IMR-90 (cell line): ENCODE measurements at places on chromosomes 6 and 20. TPM values are rescaled to one million over a fixed set of nuclear protein-coding genes. Genes with fewer than 3 reads are reported as not detected.
A peak's percentile ranks its signal among the peaks of the same experiment; 100 is the strongest.

GRCh38 chr6:29708432-29709179 is 14.6 kb upstream of the HLA-F start:
- DNase-seq: no peak

DNA sequence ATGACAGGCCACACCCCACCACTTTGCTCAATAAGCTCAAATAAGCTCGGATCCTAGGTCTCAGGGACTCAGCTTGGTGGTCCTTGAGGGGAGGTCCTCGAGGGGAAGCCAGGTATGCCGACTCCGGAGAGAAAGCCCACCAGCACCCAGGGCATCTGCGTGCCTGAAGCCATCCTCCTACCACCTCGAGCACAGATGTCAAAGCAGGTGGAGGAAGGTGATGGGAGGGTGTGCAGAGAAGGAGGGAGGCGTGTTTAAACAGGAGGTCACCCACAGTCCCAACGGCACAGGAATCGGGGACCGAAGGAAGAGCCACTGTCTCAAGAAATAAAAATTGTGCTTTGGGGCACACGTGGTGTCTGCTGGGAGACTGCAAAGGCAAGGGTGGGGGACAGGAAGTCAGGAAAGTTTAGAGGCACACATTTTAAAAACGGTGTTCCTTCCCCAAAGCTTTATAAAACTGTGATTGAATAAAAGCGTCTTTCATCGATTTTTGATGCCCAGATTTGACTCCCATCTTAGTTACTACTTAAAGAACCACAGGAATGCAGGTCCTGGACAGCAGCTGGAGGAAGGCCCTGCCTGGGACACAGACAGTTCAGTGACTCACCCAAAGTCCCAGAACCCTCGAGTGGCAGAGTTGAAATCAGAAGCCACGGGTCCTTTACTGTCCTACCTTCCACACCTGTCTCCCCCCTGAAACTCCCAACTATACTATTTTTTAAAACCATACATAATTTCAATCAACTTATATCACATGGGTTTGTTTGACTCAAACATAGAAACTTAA is 221.0 kb upstream of the PDE10A start:
- peak; percentile 59 for DNase-seq

GRCh38 chr6:11437824-11438459 is 99.6 kb upstream of the TMEM170B start:
- DNase-seq: no peak

GRCh38 chr20:32991383-32991782 is 12.8 kb downstream of the SUN5 start:
- DNase-seq: no peak

DNA sequence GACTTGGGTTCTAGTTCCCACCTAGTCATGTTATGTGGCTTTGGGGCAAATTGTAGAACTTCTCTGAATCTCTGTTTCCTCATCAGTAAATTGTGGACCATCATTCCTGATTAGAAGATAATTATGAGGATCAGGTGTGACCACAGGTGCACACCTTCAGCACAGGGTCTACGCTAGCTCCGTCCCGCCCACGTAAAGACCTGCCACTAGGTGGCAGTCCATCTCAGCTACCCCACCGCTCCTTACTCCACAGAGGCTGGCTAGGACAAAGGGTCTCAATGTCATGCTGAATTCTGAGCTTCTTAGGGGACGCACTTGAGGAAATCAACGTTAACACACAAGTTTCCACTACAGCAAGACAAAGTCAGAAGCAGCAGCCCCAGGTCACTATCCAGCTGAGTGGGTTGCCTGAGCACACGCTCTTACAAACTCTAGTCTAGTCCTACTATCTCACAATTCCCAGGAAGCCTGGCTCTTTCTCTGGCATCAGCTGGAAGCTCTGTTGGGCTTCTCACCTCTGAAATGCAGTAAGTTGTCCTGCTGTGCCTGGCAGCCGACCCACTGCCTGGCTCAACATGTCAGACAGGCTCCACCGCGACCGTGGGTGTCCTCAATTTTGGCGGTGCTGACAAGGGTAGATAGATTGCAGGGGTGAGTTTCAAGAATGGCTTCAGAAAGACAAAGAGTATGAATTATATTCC is 2.0 kb upstream of the PLCG1 start:
- peak; percentile 14 for DNase-seq

DNA sequence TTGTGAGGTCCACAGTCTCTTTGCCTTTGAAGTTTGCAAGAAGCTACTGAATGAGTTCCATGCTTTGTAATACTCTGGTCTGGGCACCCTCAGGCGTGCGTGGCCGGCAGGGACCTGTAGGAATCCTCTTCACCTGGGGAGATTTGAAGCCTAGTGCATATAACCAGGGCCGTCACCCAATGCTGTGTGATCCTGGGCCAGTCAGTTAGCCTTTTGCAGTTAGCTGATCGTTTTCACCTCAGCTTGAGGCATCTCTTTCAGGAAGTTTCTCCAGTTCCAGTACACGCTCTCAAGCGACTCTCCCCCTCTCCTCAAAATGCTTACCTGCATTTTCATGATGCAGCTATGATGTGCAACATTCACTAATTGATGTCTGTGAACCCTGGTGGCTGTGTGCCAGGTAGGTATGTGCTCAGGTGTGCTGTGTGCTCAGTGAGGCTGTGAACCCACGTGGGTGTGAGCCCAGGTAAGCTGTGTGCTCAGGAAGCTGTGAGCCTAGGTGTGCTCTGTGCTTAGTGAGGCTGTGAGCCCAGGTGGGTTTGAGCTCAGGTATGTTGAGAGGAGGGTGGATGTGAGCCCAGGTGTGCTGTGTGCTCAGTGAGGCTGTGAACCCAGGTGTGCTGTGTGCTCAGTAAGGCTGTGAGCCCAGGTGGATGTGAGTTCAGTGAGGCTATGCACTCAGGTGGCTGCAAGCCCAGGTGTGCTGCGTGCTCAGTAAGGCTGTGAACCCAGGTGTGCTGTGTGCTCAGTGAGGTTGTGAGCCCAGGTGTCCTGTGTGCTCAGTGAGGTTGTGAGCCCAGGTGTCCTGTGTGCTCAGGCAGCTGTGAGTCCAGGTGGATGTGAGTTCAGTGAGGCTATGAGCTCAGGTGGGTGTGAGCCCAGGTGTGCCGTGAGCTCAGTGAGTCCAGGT is 120.4 kb downstream of the PHACTR3 start:
- no peak for DNase-seq

DNA sequence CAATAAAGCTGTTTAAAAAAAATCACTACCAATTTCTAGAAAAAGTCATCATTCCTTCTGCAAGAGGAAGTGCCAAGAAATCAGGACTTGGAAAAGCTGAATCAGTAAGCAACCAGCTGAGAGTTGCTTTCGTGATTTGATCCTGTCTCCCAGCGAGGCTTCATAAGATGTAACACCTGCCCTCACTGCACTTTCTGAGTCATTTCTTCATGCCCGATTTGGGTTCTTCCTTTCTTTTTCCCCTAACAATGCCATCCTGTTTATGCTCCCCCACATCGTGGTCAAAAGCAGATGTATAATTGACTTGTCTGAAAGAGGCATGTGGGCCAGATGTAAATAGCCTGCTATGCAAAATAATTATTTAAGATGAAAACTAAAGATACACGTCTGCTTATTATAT is 52.1 kb downstream of the RIPOR2 start:
- peak; percentile 93 for DNase-seq

DNA sequence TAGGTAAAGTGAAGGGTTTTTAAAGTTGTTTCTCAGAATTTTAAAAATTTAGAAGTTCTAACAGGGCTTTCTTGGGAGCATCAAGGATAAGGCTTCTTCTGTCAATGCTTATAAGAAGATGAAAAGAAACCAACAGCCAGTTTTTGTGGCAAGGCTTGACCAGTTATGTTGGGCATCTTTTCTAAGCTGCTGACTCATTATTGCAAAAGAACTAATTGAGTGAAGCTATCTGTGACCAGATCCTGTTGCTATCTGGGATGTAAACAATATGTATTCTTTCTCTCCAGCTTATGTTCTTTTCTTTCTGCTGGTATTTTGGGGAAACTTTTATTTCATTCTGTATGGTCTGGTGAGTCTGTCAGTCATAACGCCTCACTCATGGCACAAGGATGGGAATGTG is 643.8 kb downstream of the HDGFL1 start:
- DNase-seq: peak; percentile 76

DNA sequence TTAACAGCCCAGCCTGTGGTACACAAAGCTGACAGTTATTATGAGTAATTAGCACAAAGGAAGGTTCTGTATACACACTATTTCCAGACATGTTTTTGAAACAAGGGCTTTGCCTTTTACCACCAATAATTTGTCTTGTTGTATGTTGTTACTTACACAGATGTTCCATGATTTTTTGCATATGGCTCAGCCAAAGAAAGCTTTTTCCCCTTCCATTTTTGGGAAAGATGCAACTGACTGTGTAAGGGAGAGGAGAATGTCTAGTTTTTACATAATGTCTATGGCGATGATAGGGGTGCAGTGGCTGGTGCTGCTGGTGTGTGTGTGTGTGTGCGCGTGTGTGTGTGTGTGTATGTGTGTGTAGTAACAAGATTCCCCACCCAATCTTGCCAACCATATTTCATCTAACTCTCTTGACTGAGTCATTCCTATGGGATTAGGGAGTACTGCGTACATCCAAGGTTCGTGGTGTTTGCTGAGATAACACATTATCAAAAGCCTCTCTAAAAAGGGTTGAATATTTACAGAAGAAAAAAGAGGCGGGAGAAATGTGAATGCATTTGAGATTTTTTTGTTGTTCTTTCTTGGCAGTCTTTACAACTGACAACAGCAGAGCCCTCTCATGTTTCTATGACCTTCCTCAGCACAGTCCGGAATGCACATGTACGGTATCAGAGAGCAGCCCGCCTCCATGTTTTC is 192.2 kb downstream of the GMPR start:
- peak; percentile 62 for DNase-seq

GRCh38 chr6:69796073-69796641 is 653 bp downstream of the LMBRD1 start:
- peak; percentile 45 for DNase-seq

DNA sequence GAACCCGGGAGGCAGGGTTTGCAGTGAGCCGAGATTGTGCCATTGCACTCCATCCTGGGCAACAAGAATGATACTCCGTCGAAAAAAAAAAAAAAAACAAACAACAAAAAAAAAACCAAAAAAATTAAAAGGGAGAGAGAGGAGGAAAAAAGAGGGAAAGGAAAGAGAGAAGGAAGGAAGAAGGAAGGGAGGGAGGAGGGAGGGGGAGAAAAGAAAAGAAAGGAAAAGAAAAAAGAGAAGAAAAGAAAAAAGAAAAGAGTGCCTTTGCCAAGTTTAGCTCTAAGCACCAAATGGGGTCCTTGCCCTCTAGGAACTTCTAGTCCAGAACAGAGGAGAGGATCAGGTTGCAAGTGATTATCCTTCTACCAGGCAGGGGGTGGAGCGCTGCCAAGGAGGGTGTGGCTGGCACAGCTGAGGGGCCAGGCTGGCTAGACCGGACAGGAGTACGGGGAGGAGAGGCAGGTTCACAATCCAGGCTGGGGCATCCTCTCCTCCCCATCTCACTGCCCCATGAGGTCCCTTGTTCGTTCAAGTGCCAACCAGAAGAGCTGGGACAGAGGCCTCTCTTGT is 19.1 kb downstream of the GNAS start:
- no peak for DNase-seq

Gene ASXL1
- 29.9 and 33.3 TPM in 2 replicates for total RNA-seq

Gene HRH3
- total RNA-seq: not detected in 2 replicates

Gene REV3L
- total RNA-seq: 15.4 and 24.4 TPM in 2 replicates

Gene IYD
- not detected in 2 replicates for total RNA-seq

Gene EEF1A2
- 1.3 and 2.2 TPM in 2 replicates for total RNA-seq

Gene MAN1A1
- total RNA-seq: 5.9 and 11.4 TPM in 2 replicates

Gene FERMT1
- 1.7 and 2.3 TPM in 2 replicates for total RNA-seq
